ENCODE measurements at places on chromosomes 16 and 17.
A peak's percentile ranks its signal among the peaks of the same experiment; 100 is the strongest.

GRCh38 chr16:48430890-48431289 is 45.7 kb upstream of the SIAH1 start:
- H3K27me3 ChIP-seq: no peaks in the 10 kb centered on the region
- H3K4me1 ChIP-seq: no peaks in the 10 kb centered on the region
- no peak overlapping the region for H3K27ac ChIP-seq
- H3K4me3 ChIP-seq: no peak overlapping the region
- no peaks in the 10 kb centered on the region for H3K36me3 ChIP-seq

- no peaks in the 10 kb centered on the region for H3K36me3 ChIP-seq
- no peaks in the 10 kb centered on the region for H3K27me3 ChIP-seq
- no peak for DNase-seq
- H3K4me3 ChIP-seq: no peak overlapping the region
- peak overlapping the region; percentile 15 for H3K27ac ChIP-seq
Measured at GRCh38 chr16:57807968-57808528, 5.8 kb upstream of the KIFC3 start.

- no peak overlapping the region for H3K27ac ChIP-seq
- H3K4me1 ChIP-seq: no peaks in the 10 kb centered on the region
- peak; percentile 38 for DNase-seq
- H3K27me3 ChIP-seq: no peaks in the 10 kb centered on the region
- H3K4me3 ChIP-seq: no peak overlapping the region
Measured at GRCh38 chr16:48525201-48526057, 84.6 kb downstream of the N4BP1 start.

- H3K27ac ChIP-seq: no peak overlapping the region
- no peaks in the 10 kb centered on the region for H3K36me3 ChIP-seq
- H3K4me1 ChIP-seq: no peaks in the 10 kb centered on the region
Measured at GRCh38 chr17:13292291-13292690, 274.5 kb upstream of the ELAC2 start.

GRCh38 chr16:27333104-27333503 is 19.3 kb downstream of the IL4R start:
- no peak for DNase-seq
- peaks cover 9% of the 10 kb centered on the region for H3K4me1 ChIP-seq
- no peak overlapping the region for H3K4me3 ChIP-seq
- H3K27me3 ChIP-seq: no peaks in the 10 kb centered on the region
- H3K36me3 ChIP-seq: peaks cover 15% of the 10 kb centered on the region

- no peak overlapping the region for H3K27ac ChIP-seq
- no peaks in the 10 kb centered on the region for H3K4me1 ChIP-seq
Measured at GRCh38 chr16:4233431-4233830, 8.4 kb downstream of the SRL start.

- H3K27ac ChIP-seq: no peak overlapping the region
- H3K27me3 ChIP-seq: no peaks in the 10 kb centered on the region
- peaks cover 4% of the 10 kb centered on the region for H3K4me1 ChIP-seq
- no peaks in the 10 kb centered on the region for H3K36me3 ChIP-seq
- DNase-seq: peak; percentile 55
- H3K4me3 ChIP-seq: no peak overlapping the region
Measured at GRCh38 chr16:21281698-21282389, 3.8 kb upstream of the CRYM start.

- DNase-seq: no peak
- H3K27me3 ChIP-seq: no peaks in the 10 kb centered on the region
- peaks cover 33% of the 10 kb centered on the region for H3K36me3 ChIP-seq
- H3K4me3 ChIP-seq: no peak overlapping the region
- no peaks in the 10 kb centered on the region for H3K4me1 ChIP-seq
- no peak overlapping the region for H3K27ac ChIP-seq
Measured at GRCh38 chr17:64580384-64581315, 73.9 kb downstream of the CEP95 start.

DNA sequence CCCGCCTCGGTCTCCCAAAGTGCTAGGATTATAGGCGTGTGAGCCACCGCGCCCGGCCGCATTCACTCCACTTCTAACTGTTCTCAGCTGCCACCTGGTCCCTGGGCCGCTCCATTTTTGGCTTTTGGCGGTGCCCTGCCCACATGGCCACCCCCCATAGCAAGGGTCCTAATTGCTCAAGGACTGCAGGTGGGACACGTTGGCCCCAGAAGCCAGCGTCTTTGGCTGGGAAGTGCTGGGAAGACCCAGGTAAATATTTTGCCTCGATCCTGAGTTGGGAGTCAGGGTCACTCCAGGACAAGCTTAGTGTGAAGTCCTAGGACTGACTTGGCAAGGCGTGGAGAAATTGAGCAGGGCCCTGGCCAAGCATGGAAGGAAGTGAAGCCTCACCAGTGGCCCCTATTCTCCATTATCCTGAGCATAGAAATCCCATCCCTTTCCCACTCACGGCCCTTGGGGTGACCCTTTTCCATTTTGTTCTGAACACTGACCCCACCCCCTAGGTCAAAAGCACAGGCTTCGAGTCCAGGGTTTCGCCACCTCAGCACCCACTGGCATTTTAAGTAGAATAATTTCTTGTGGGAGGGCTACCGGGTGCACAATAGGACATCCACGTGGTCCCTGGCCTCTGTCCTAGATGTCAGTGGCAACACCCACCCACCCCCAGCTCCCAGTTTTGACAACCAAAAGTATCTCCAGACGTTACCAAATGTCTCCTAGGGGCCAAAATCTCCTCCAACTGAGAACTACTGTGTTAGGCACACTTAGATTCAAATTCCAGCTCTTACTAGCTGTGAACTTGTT is 5.9 kb upstream of the WDR81 start:
- H3K27me3 ChIP-seq: no peaks in the 10 kb centered on the region
- peaks cover 5% of the 10 kb centered on the region for H3K36me3 ChIP-seq
- H3K4me3 ChIP-seq: peak overlapping the region; percentile 79

Data from ascending aorta (tissue), 2 donors.